ENCODE measurements at places on chromosomes 4 and X. TPM values are rescaled to one million over a fixed set of nuclear protein-coding genes. Genes with fewer than 3 reads are reported as not detected.

The CEP135 gene
- 16.9 TPM for total RNA-seq

- peak; percentile 15 for DNase-seq
- no peak overlapping the region for H3K4me3 ChIP-seq
- no peak overlapping the region for H3K27ac ChIP-seq
- H3K4me1 ChIP-seq = peaks cover 21% of the 10 kb centered on the region
- H3K27me3 ChIP-seq = no peaks in the 10 kb centered on the region
Measured at GRCh38 chrX:150446995-150447394, 83.9 kb downstream of the MAMLD1 start.

The THAP9 gene
- 3.7 TPM for total RNA-seq

GRCh38 chrX:71378732-71379131 is 12.6 kb downstream of the TAF1 start:
- no peak overlapping the region for H3K27ac ChIP-seq
- H3K36me3 ChIP-seq = peaks cover 53% of the 10 kb centered on the region
- no peaks in the 10 kb centered on the region for H3K27me3 ChIP-seq

- H3K27me3 ChIP-seq = no peaks in the 10 kb centered on the region
- no peak overlapping the region for H3K27ac ChIP-seq
Measured at GRCh38 chr4:71765350-71765749, 18.5 kb downstream of the GC start.

DNA sequence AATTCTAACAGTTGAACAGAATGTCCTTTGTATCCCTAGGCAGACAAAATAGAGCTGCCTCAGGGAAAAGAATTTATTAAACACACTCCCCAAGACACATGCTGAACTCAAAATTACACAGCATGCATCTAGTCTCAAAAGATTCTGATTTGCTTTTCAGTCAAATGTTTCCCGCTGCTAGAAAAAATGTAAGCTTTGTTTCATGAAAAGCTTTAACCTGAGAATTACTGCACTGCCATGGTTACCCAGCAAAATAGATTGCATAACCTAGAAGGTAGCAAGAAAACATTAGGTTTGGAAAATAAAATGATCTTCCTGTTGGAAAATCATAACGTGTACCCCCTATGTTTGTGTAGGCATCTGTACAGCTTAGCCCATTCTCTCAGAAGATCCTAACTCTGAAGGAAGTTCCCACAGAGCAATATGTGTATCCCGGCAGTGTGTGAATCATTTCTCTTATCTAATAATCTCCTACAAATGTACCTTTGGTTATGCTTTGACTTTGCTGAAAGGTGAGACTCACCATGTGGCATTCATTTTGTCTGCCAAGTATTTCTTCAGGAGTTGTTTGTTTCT is 646.9 kb downstream of the STPG2 start:
- no peaks in the 10 kb centered on the region for H3K4me1 ChIP-seq
- DNase-seq = no peak
- no peaks in the 10 kb centered on the region for H3K27me3 ChIP-seq
- no peak overlapping the region for H3K4me3 ChIP-seq
- H3K27ac ChIP-seq = no peak overlapping the region

DNA sequence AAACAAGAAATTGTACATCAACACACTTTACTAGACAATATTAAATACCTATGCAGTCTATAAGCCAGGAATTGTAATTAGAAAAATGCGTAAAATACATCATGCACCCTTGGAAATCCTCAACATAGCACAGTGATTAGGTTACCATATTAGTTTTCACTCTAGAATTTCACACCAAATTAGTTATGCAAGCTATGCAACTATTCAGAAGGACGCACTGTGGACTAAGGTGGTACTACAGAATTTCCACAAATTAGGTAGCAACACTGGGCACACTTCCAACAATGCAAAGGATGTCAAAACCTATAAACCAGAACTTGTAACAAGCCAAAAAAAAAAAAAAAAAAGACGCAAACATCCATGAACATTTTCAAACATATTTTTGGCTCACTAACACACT is 71.1 kb upstream of the ZCCHC13 start:
- H3K27ac ChIP-seq = no peak overlapping the region
- no peaks in the 10 kb centered on the region for H3K4me1 ChIP-seq
- H3K27me3 ChIP-seq = no peaks in the 10 kb centered on the region
- H3K36me3 ChIP-seq = peaks cover 7% of the 10 kb centered on the region
- no peak overlapping the region for H3K4me3 ChIP-seq

- H3K27ac ChIP-seq = peak overlapping the region; percentile 63
- peak; percentile 60 for DNase-seq
- H3K4me3 ChIP-seq = peak overlapping the region; percentile 72
- H3K27me3 ChIP-seq = peaks cover 13% of the 10 kb centered on the region
Measured at GRCh38 chrX:53262918-53263394, 18.4 kb downstream of the IQSEC2 start.

DNA sequence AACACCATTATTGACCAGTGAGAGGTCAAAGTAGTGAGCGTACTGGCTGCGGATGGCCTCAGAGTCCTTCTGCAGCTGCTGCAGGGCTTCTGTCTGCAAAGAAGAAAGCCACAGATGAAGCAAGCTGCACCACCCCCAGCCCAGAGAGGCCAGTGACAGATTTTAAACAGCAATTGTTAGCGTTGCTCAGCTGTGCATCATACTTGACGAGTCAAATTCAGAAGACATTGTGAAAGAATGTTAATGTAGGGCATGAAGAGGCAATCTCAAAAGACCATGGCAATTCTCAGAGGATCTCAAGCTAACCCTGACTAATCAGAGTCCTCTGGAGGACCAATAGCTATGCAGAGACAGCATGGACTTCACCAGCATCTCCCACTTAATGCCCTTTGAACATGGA is 16.6 kb downstream of the DKC1 start:
- no peak for DNase-seq
- H3K4me3 ChIP-seq = no peak overlapping the region
- no peak overlapping the region for H3K27ac ChIP-seq
- no peaks in the 10 kb centered on the region for H3K27me3 ChIP-seq
- peaks cover 57% of the 10 kb centered on the region for H3K36me3 ChIP-seq
- H3K4me1 ChIP-seq = peaks cover 32% of the 10 kb centered on the region

- no peaks in the 10 kb centered on the region for H3K4me1 ChIP-seq
- H3K4me3 ChIP-seq = no peak overlapping the region
- H3K27me3 ChIP-seq = peaks cover 32% of the 10 kb centered on the region
Measured at GRCh38 chr4:819401-820229, 6.3 kb downstream of the CPLX1 start.

The SHROOM2 gene
- not detected for total RNA-seq

Data from activated CD4-positive, alpha-beta T cell treated with anti-CD3 and anti-CD28 coated beads, Interleukin-2, amount 10 ng/mL, durations not matched to agents 24 days and 14 days (primary cell).